Cerebellar nuclear complex (tissue), 1 donor: ENCODE measurements at places on chromosomes 11 and 22.

- DNase-seq, result no peak
Observed at GRCh38 chr11:69278091-69278867, 15.7 kb upstream of the MYEOV start.

- DNase-seq, result no peak
Observed at GRCh38 chr11:83543706-83544439, 257.7 kb upstream of the CCDC90B start.

GRCh38 chr11:108198833-108199232 lies 23.6 kb downstream of the NPAT start:
- no peak for DNase-seq

GRCh38 chr11:42840176-42840829 lies 471.5 kb upstream of the API5 start:
- DNase-seq, result no peak

GRCh38 chr11:14953904-14954303 lies 18.2 kb downstream of the CALCA start:
- DNase-seq, result no peak

GRCh38 chr22:35425971-35426800 lies 26.2 kb downstream of the MCM5 start:
- no peak for DNase-seq

DNA sequence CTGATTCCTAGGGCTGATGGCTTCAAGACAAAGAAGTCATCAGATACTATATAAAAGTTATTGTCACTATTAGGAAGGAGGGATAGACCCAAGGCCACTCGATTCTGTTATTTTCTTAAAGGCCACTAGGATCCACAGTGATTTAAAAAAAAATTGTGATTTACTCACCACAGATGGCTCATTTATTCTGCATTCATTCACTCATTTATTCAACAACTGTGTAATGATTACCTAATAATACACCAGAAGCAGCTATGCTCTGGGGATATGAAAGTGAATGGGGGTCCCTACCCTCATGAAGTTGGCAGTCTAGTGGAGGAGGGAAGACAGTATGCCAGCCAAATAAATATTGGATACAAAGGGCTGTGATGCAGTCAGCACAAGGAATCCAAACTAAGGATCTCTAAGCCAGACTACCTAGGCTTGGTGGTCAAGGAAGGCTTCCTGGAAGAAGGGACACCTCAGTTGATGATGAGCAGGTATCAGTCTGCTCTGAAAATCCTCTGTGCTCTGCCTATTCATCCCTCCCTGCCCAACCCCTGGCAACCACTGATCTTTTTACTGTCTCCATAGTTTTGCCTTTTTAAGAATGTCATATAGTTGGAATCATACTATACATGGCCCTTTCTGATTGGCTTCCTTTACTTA lies 110.5 kb downstream of the NAT10 start:
- DNase-seq, result no peak

GRCh38 chr11:57116654-57117053 lies 65.1 kb upstream of the LRRC55 start:
- DNase-seq, result no peak

GRCh38 chr11:33021501-33021900 lies 5.8 kb downstream of the DEPDC7 start:
- no peak for DNase-seq

DNA sequence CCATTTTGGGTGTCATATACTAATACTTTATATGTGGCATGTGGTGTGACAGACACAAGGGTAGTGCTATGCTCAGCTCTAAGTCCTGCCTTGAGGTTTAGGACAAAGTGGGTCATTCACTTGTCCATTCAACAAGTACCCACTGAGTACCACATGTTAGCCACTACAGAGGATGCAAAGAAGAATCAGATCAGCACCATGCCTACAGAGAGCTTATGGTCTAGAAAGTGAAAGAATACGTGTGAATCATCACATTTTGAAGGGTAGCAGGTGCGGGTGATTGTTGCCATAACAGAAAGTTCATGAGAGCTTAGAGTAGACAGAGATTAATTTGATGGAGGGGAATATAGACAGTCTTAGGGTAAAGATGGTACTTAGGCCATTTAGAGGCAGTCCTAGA lies 18.3 kb downstream of the CLMP start:
- DNase-seq, result no peak

GRCh38 chr11:111836162-111836561 lies 35.2 kb downstream of the ALG9 start:
- no peak for DNase-seq

GRCh38 chr11:20881328-20882079 lies 212.1 kb downstream of the NELL1 start:
- DNase-seq, result no peak

GRCh38 chr22:28670756-28671155 lies 8.9 kb downstream of the TTC28 start:
- DNase-seq, result no peak

- no peak for DNase-seq
Observed at GRCh38 chr11:67056267-67057204, at the start of gene RHOD. Gene RHOD (plus strand): TSS chr11:67056847. CDS start chr11:67056903, 56 bp downstream.
